ENCODE measurements at places on chromosomes 2 and 18. TPM values are rescaled to one million over a fixed set of nuclear protein-coding genes. Genes with fewer than 3 reads are reported as not detected.

DNA sequence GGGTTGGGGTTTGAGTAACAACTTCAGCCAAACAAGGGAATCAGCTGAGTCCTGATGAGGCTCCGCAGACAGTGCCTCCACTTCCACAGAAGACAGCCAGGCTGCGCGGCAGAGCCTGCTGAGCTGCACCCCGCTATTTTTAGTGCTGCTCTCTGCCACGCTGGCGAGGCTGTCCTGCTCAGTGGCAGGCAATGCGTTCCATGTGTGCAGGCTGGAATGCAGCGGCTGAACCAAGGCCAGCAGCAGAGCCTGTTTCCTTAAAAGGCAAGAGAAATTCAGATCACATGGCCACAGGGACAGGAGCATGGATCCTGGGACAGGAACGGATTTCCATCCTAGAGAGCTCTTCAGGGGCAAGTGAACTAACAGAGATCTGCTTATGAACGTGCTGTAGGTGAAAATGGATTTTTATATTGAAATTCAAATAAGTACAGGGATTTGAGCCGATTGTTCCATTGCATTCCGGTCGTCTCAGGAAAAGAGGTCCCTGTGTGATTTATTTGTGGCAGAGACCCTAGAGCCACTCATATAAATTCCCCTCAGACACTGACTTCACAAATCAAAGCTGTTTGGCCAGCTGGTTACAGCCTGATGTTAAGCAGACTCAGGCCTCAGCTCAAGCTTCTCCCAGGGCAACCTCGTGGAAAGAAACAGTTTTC lies 98.7 kb downstream of the COL6A3 start:
- peak overlapping the region; percentile 93 for H3K27ac ChIP-seq
- H3K4me1 ChIP-seq = peaks cover 37% of the 10 kb centered on the region
- H3K4me3 ChIP-seq = no peak overlapping the region
- DNase-seq = peak; percentile 69
- no peaks in the 10 kb centered on the region for H3K27me3 ChIP-seq

GRCh38 chr2:98463988-98464771 lies 19.5 kb downstream of the INPP4A start:
- no peak overlapping the region for H3K27ac ChIP-seq
- H3K4me1 ChIP-seq = peaks cover 17% of the 10 kb centered on the region
- no peaks in the 10 kb centered on the region for H3K36me3 ChIP-seq
- DNase-seq = no peak
- H3K27me3 ChIP-seq = no peaks in the 10 kb centered on the region

- DNase-seq = peak; percentile 90
- H3K27ac ChIP-seq = no peak within 1 kb of the TSS
- no peaks in the 10 kb centered on the region for H3K36me3 ChIP-seq
- peak within 1 kb of the TSS; percentile 77 for H3K4me3 ChIP-seq
- H3K27me3 ChIP-seq = peaks cover 23% of the 10 kb centered on the region
Measured at GRCh38 chr18:44680273-44681075, at the start of gene SETBP1. TSS of gene SETBP1 (plus strand) at chr18:44680888. CDS start at chr18:44701347, 20,459 bp downstream.

DNA sequence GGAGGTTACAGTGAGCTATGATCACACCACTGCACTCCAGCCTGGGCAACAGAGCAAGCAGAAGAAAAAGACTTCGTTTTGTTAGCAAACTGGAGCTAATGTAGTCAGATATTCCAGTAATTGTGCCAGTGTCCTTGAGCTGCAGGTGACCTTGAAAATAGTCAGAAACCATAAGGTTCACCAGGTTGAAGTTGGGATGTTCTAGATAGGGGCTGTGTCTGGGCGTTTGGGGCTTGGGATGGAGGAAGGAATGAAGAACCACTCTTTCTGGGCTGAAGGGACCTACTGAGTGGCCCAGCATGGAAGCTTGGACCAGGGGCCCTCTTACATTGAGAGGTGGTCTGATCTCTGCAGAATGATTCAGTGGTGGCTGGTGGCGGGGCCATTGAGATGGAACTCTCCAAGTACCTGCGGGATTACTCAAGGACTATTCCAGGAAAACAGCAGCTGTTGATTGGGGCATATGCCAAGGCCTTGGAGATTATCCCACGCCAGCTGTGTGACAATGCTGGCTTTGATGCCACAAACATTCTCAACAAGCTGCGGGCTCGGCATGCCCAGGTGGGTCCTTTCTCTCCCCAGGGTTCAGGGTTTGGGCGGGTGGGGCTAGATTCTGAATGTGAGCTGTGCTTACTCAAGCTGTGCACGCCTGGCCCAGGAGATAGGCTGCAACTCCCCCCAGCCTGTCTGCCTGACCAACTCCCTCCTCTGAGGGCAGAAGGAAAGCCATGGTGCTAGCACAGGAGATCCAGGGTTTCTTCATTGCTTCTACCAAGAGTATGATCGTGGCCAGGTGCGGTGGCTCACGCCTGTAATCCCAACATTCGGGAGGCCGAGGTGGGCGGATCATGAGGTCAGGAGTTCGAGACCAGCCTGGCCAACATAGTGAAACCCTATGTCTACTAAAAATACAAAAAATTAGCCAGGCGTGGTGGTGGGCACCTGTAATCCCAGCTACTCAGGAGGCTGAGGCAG lies 17.1 kb downstream of the CCT7 start:
- DNase-seq = peak; percentile 31
- H3K4me1 ChIP-seq = no peaks in the 10 kb centered on the region
- H3K27me3 ChIP-seq = no peaks in the 10 kb centered on the region
- H3K4me3 ChIP-seq = no peak overlapping the region

DNA sequence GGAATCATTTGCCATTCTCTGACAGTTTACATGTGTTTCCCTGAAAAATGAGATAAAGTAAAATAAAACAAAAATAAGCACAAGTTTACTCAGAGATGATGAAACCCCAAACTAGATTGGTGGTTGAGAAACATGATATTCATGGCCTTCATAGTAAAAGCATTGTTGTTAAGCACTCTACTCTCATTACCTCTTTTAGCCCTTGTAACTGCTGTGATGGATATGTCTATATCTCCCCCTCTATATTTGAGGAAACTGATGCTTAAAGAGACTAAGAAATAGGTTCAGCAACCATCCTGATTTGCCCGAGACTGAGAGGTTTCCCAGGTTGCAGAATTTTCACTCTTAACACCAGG lies 33.9 kb upstream of the GALNT3 start:
- no peaks in the 10 kb centered on the region for H3K36me3 ChIP-seq
- DNase-seq = no peak
- H3K27ac ChIP-seq = no peak overlapping the region
- H3K4me3 ChIP-seq = no peak overlapping the region

DNA sequence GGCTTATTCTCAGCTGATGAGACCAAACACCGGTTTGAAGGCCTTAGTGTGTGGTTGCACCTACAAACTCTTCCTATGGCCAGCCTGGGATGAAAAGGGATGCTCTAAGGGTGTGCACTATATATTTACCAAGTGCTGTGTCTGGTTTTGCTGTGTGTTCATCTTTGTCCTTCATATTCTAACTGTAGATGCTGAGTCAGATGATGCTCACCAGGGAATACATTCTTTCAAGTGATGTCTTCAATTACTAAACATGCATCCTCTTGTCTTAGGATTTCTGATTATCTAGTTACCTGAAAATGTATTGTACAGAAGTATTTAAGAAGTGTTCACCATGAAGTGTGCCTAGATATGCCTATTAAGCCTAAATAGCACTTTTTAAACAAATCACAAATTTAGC lies 1111.6 kb upstream of the ZEB2 start:
- DNase-seq = no peak
- no peaks in the 10 kb centered on the region for H3K27me3 ChIP-seq
- H3K36me3 ChIP-seq = no peaks in the 10 kb centered on the region
- no peak overlapping the region for H3K27ac ChIP-seq
- H3K4me1 ChIP-seq = no peaks in the 10 kb centered on the region

Gene SLC40A1
- total RNA-seq = 13.6 TPM
